ENCODE measurements at places on chromosomes 4 and X.

GRCh38 chr4:76965866-76966579 is 16.5 kb downstream of the SEPTIN11 start:
- DNase-seq, result no peak

GRCh38 chr4:67465763-67466052 is 79.6 kb downstream of the CENPC start:
- DNase-seq, result no peak

DNA sequence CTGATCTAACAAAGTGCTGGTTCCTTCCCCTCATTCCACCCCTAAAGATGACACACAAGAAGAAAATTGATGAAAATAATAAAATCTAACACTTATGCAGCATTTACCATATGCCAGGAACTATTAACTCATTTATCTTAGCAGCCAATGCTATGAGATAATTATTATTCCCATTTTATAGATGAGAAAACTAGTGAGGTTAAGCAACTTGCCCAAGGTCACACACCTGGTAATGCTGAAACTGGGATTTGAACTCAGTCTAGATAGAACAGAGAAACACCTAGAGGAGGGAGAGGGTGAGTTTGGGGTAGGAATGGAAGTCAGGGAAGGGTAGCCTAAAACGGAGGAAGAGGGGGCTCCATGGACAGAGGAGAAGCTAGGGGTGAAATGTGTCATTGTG is 18.6 kb downstream of the RBMX start:
- DNase-seq, result no peak

GRCh38 chr4:43339435-43339834 is 446.9 kb downstream of the GRXCR1 start:
- no peak for DNase-seq

DNA sequence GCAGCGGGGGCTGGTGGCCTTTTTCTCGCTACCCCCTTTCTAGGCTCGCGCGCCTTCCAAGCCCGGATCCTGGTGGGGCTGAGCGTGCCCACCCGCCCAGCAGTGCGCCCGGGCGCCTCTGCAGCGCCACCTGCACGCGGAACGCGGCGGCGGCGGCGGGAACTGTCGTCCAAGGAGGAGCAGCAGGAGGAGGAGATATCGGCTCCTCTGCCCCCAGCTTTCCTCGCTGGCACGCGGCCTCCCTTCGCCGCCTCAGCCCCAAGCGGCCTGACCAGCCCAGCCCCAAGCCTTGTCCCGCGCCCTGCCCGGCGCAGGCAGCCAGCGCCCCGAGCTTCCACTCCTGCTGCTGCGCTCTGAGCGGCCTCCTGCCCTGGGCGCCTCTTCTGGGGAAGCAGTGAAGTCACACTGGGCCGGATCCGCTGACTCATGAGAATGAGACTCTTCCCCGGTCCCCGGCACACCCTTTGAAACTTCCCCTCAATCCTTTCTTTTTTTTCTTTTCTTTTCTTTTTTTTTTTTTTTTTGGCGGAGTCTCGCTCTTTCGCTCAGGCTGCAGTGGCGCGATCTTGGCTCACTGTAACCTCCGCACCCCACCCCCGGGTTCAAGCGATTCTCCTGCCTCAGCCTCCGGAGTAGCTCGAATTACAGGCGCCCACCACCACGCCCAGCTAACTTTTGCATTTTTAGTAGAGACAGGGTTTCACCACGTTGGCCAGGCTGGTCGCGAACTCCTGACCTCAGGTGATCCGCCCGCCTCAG is 10.6 kb upstream of the ELF4 start:
- DNase-seq, result peak; percentile 71

- no peak for DNase-seq
These were observed 6.7 kb upstream of the LRBA start for GRCh38 chr4:151021637-151022334.

- DNase-seq, result no peak
These were observed 128.8 kb downstream of the GPAT3 start for GRCh38 chr4:83664741-83665140.

DNA sequence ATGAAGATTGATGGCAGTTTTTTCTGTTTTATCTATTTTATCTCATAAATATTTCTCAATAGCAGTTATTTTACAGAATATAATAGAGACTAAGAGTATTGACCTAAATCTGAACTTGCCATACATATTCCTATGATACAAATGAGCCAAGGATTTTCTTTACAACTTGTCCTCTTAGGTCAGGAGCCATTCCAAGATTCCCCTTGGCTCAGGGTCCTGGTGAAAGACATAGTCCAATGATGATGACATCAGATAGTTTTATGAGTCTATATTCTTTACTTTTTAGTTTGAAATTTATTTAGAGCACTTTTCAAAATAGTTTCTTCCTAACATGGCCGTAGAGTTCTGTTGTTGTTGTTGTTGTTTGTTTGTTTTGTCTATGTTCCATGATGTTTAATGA is 869.1 kb upstream of the GRID2 start:
- DNase-seq, result no peak

GRCh38 chrX:103423955-103424638 is 47.8 kb downstream of the BEX3 start:
- DNase-seq, result no peak

- no peak for DNase-seq
These were observed 401.5 kb upstream of the DIPK2B start for GRCh38 chrX:45602151-45602550.

DNA sequence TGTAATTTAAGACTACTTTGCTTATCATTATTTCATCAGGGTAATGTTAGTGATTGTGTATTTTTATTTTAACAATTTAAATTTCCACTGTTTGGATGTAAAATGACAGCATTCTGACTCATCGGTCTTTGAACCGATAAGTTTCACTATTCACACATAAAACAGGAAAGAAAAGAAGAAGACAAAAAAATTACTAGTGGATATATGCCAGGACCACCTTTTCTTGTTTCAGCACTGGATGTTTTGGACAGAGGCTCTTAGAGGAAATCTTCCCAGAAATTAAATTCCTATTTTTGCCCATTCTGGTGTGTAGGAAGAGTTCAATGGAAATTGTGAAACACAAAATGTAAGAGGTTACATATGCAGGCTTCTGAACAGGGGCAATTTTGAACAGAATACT is 57.4 kb downstream of the VEGFC start:
- DNase-seq, result no peak

DNA sequence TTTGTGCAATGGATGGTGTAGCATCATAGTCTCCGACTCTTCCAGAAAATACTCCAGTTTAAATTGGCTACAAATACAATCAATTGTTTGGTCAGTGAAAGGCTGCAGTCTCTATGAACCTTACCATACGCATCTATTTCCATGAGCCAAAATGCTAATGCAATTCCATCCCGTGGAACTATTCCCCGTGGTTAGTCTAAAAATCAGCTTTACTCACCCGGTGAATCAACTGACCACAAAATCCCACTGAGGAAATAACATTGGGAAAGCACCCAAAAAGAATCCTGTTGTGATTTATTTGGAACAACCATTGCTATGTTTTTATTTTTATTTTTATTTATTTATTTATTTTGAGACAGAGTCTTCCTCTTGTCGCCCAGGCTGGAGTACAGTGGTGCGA is 87.1 kb downstream of the DHX15 start:
- DNase-seq, result no peak

DNA sequence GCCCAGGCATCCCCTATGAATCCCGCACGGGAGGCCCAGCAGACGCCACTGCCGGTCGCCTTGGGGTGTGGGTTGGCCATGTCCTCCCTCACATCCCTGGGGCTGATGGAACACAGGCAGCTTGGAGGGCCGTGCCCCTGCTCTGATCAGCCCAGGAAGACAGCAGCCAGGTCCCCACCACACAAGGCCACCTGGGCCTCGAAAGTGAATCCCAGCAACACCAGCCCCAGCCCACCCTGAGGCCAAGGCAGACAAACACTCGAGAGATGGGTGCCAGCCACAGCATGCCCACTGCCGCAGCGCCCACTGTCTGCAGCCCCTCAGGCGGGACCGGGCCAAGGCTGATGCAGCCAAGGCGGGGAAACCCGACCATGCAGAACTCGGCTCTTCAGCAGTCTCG is 85.5 kb downstream of the HMX1 start:
- DNase-seq, result no peak

DNA sequence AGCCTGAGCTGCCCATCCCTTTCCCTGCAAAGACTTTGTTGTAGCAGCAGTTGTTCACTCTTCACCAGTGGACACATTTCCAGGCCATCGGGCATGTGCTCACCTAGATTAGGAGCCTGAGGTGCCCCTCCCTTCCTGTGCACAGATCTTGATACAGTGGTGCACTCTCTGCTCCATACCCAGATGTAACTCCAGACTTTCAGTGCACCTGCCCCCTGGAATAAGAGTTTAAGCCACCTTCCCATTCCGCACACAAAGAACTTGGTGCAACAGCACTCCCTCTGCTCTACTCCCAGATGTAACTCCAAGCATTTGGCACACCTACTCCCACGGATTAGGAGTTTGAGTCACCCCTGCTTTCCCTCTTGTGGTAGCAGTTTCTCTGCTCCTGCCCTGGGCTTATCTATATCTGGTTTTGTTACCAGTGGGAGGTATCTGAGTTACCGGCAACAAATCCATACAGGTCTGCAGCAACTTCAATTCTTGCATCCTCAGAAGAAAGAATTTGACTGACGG is 36.0 kb upstream of the PLK4 start:
- DNase-seq, result no peak

GRCh38 chr4:73317092-73317491 is 58.5 kb upstream of the ANKRD17 start:
- no peak for DNase-seq

- DNase-seq, result no peak
These were observed 226.4 kb upstream of the CASK start for GRCh38 chrX:42149765-42150164.

DNA sequence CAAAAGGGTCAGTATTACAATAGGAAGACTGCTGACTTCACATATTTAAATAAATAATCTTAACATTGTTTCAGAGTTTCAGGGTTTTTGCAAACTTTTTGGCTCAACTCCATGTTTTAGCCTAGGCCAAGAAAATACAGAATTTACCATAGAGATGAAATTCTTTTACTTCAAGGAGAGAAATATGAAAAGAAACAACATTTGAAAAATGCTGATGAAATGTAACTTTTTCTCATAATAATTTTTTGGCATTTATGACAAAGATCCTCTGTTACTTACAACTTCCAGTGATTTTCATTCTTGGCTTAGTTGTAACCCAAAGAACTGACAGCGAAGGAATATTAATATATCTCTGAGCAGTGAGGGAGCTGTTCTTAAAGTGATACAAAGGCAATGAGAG is 316.1 kb upstream of the EMCN start:
- no peak for DNase-seq

GRCh38 chr4:112318239-112319142 is 21.3 kb downstream of the ALPK1 start:
- DNase-seq, result no peak

DNA sequence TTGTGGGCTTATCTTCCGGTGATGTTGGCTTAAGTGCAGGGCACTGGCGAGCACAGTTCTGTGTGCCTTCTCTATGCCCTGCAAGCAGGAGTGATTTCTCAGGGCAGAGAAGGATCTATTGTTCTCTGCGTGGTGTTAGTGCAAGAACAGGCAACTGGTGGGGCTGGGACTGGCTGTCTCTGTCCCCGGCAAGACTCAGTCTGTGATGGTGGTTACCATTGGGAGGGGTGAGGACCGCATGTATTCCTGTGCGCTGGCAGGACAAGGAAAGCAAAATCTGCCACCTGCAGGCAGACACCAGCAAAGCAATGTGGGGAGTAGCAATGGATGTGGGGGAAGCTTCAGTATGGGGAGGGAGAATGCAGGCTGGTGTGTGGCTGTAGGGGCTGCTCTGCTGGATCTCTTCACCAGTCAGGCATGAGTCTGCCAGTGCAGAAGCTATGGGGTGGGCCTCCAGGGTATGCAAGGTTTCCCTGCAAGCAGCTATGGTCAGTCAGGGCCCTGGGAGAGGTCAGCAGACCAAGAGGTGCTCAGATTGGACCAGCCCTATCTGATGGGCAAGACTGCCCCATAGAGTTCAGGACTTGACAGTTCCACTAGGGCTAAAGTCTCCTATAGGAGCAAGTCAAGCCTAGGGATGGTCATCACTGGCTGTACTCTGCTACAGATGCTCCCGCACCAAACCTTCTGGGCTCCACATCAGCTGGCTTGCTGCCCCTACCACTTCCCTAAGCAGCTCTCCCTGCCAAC is 16.8 kb downstream of the PF4 start:
- DNase-seq, result peak; percentile 71

GRCh38 chr4:4655901-4656300 is 114.1 kb upstream of the STX18 start:
- DNase-seq, result no peak

- DNase-seq, result no peak
These were observed 877.3 kb upstream of the INTU start for GRCh38 chr4:126755506-126755905.

GRCh38 chr4:160414496-160414895 is 1311.6 kb downstream of the RAPGEF2 start:
- peak; percentile 67 for DNase-seq

DNA sequence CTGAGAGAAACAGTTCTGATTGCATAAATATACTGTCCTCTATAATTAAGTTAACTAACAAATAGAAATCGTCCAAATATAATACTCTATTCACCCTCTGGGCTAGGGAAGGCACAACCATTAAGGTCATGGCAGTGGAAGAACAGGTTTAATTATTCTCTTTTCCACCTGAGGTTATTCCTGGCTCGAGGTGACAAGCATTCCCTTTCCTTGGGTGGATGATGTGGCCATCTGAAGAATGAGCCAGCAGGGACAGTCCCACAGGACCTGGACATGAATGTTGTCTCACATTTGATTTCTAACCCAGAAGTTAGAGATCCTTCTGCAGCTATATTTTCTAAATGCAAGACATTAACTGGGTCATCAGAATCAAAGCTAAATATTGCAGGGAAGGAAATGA is 5.5 kb downstream of the IBSP start:
- no peak for DNase-seq

DNA sequence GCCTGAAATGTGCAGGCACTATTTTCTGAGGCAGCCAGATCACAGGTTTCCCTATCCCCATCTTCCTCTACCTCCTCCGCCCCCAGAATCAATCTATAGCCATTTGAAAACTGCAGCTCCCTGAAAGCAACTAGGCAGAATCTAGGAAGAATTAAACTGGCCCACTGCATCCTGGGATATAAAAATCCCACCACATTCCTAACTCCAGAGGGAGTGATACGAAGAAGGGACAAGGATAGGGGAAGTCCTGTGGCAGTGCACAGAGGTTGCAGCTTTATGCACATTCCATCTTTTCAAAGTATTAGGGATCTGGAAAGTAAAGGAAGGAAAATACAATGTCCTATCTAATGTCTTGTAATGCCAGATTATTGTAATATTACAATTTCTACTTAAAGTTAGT is 18.3 kb upstream of the HERC3 start:
- DNase-seq, result peak; percentile 44

DNA sequence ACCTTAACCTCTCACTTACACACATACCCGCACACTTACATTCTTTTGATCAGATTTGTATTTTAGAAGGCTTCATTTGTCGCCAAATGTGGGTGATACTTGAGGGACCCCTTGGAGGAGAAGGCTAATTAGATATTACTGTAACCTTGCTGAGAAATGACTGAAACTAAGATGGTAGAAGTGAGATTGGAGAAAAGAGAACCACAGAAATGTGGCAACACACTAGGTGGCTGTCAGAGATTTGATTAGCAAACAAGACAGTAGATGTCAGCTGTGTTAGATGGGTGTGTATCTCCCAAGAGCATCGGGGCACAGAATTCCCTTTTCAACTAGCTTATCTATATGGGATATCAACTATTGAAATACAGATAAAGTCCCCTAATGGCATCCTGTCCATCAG is 149.3 kb upstream of the FABP2 start:
- DNase-seq, result no peak

All from D341Med (cell line).